SJCRH30 (cell line): ENCODE measurements at places on chromosomes 3 and 15. TPM values are rescaled to one million over a fixed set of nuclear protein-coding genes. Genes with fewer than 3 reads are reported as not detected.

The TMEM40 gene
- total RNA-seq = 0.10 TPM in 1 of 2 replicates, not detected in the other

The DPH3 gene
- 22.4 and 24.1 TPM in 2 replicates for total RNA-seq

GRCh38 chr3:165783383-165783782, 53.8 kb downstream of the BCHE start:
- DNase-seq = no peak

The AMOTL2 gene
- total RNA-seq = 18.8 and 19.0 TPM in 2 replicates

DNA sequence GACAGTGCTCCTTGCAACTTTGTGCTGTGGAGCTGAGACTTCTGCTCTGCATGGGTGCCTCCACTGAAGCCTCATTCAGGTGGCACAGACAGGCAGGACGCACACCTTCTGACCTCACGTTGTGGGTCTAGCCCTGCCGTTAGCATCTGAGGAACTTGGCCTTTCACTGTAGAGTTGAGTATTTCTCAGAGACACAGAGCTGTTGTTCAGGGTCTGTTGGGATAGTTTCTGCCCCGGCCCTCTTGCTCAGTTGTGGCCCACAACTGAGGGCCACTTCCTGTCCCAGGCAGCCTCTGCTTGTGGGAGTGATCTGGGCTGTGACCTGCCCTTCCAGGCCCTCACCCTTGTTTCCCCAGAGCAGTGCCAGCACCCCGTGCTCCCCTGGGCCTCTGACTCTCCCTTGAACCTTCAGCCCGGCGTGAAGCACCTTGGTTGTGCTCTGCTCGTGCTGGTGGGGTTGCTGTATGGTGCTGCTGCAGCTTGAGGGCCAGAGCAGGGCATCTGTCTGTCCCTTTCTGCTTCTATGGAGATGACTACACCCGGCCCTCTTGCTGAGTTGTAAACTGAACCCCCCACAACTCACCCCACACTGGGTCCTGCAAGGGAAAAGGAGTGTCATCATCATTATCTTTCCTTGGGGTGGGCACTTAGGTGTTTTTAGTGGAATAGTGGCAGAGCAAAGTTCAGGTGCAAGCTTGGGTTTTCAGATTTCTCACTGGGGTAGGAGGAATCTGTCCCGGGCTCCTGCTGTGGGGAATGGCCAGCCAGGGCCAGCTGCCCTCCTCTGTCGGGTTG, 11.7 kb downstream of the BAHD1 start:
- DNase-seq = no peak

DNA sequence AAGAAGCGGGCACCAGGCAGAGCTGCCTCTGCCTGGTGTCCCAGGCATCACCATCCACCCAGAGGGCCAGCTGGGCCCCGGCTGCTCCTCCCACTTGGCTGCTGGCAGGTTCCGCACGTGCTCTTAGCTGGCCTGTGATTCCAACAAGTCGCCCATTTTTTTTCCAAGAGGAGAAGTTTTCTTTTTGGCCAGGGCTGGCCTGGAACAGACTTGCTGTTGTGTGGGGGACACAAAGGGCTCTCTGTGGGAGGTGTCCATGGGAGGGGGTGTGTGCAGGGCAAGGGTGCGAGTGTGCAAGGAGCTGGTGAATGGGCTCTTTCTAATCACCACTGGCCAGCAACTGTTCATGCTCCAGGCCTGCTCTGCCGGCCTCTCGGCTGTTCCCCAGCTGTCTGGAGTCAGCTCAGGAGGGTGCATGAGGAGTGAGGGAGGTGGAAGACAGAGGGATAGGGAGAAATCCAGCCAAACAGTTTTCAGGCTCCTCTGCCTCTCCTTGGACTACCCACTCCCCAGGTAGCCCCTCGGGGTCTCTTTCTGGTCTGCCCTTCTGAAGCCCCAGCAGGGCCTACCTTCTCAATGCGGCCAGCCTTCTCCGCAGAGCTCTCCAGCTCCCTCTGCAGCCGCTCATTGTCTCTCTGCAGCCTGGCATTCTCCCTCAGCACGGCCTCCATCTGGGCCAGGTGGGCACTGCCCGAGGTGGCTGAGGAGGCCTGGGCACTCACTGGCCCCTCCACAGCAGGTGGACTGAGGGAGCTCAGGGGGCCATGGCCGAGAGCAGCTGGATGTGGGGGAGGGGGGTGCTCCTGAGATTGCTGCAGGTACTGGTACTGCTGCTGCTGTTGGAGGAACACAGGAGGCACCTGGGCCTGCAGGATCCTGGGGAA, 7.1 kb downstream of the AMOTL2 start:
- peak; percentile 60 for DNase-seq

- no peak for DNase-seq
Measured at GRCh38 chr3:119601154-119601553, 3.5 kb downstream of the PLA1A start.

GRCh38 chr3:187322291-187322690, 30.8 kb upstream of the MASP1 start:
- no peak for DNase-seq

DNA sequence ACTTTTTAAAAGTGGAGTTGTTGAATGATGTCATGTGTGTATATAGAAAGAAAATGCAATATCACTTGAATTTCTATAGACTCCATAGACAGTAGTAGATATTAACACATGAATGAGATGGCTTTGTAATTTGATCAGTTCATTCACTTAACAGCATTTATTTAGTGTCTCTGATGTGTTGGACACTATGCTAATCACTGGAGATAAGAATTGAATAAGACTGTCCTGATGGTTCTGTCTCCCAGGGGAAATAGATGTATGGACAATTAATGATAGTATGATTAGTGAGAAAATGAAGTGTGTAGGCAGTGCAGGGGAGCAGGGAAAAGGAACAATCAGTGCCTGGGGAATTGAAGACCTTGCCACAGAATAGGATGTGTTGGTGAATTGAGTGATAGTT, 72.9 kb downstream of the RIOX2 start:
- no peak for DNase-seq

The ASB14 gene
- 0.08 TPM in 1 of 2 replicates, not detected in the other for total RNA-seq

GRCh38 chr3:76177610-76178009, 392.3 kb upstream of the ZNF717 start:
- DNase-seq = no peak
